ENCODE measurements at places on chromosomes 6 and 20. TPM values are rescaled to one million over a fixed set of nuclear protein-coding genes. Genes with fewer than 3 reads are reported as not detected.

DNA sequence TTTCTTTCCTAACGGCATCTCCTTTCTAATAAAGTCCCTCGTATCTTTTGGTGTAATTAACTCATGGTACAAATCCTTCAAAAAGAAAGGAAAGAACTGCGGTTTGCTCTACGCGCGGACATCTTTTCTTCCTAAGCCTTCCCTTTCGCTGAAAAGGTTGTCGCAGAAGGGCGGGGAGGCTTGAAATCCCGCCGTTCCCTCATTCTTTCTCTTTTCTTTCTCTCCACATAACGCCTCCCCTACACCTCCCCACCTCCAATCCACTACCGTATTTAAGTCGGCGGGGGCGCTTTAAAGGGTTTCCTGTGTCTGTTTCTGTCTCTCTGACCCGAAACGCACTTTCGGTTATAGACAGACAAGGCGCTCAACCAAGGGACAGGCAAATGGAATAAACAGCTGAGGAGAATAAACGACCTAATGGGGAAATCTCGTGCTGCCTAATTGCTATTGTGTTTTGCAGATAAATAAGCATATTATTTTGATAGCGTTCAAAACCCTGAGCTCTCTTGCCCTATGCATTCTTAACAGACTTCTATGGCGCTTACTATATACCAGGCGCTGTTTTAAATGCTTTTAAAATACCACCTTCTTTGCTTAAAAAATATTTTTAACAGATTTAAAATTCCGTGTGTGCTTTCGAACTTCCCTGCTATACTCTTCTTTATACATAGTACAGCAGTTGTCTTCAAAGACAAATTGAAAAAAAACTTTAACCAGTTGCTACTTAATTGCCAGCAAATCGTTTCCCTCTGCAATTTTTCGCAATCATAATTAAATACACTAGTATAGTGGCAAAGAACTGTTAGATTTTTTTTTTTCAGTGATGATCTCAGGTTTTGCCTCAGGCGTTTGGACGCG, 2.5 kb upstream of the HEY2 start:
- DNase-seq, result peak; percentile 34
- H3K4me3 ChIP-seq, result peak overlapping the region; percentile 39
- peaks cover 9% of the 10 kb centered on the region for H3K4me1 ChIP-seq
- peaks cover 6% of the 10 kb centered on the region for H3K36me3 ChIP-seq

The PKIB gene
- 6.0 TPM for total RNA-seq

The PPP1R16B gene
- total RNA-seq, result not detected

DNA sequence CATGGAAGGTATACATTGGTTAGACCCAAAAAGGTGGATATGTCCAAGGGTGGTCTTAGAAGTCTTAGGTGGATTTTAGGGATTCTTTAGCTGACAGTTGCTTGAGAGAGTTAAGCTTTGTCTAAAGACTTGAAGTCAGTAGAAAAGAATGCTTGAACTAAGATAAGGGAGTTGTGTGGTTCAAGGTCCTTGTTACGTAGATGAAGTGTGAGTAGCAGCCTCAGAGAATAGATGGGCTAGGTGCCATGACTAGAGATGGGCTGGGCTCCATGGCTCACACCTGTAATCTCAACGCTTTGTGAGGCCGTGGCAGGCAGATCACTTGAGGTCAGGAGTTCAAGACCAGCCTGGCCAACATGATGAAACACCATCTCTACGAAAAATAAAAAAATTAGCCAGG, 1.7 kb downstream of the SHLD1 start:
- H3K27ac ChIP-seq, result no peak overlapping the region
- H3K36me3 ChIP-seq, result no peaks in the 10 kb centered on the region
- no peaks in the 10 kb centered on the region for H3K27me3 ChIP-seq
- H3K4me1 ChIP-seq, result peaks cover 3% of the 10 kb centered on the region
- H3K4me3 ChIP-seq, result no peak overlapping the region

DNA sequence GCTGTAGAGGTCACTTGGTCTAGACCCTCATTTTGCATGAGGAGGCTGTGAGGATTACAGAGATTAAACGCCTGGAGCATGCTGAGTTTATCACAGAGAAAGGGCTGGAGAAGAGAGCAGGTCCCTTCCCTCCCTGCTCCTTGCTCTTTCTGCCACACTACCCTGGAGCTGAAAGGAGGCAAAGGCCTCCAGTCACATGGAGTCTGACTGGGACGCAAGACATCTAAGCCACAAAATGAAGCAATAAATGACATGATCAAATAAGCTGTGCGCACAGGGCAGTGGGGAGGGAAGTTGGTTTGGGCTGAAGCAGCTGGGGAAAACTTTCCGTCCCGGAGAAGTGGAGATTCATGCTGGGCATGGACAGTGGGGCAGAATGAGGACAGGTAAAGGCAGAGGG, 33.3 kb downstream of the ATXN1 start:
- H3K36me3 ChIP-seq, result peaks cover 1% of the 10 kb centered on the region
- no peak overlapping the region for H3K27ac ChIP-seq
- H3K4me1 ChIP-seq, result peaks cover 33% of the 10 kb centered on the region
- peak; percentile 22 for DNase-seq

The MAK gene
- not detected for total RNA-seq

The ENPP5 gene
- total RNA-seq, result not detected

GRCh38 chr6:145882121-145882531, 67.5 kb upstream of the FBXO30 start:
- H3K4me1 ChIP-seq, result no peaks in the 10 kb centered on the region
- H3K36me3 ChIP-seq, result peaks cover 14% of the 10 kb centered on the region

The GLP1R gene
- total RNA-seq, result not detected

DNA sequence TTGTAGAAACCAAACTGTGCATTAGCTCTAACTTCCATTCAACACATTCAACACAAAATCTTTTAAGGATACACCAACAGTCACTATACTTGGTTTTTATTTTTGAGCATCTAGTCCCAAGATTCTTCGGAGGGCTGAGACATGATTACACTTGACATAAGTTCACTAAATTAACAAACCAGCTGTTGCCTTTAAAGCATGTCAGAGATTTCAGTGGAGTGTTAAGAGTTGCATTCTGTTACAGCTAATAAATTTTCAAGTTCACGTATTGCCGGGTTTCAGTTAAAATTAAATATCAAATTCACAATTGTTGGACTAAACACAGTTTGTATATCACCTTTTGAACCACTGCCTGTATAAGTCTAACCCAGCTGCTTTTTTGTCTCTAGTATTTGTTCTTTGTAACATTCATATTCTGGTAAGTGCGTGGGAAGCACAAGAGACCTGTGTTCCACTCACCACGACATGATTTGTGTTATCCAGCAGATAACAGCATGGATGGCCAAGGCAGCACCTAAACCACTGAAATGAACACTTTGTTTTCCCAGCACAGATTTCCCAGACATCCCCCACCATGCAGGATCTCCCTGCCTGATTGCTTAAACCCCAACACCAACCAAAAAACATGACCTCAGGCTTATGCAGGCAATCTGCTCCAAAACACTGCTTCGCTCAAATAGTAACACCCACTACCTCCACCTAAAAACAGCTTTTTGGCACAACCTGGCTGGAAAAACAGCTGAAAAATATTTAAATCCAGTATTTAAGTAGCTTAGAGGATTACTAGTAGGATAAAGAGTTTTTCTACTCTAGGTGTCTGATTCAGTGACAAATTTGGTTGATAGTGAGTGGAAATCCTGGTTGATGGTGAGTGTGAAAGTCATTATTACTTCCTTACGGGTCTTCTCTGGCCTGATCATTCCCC, 286.5 kb upstream of the NT5E start:
- H3K4me3 ChIP-seq, result no peak overlapping the region
- H3K27me3 ChIP-seq, result no peaks in the 10 kb centered on the region
- no peak overlapping the region for H3K27ac ChIP-seq
- no peaks in the 10 kb centered on the region for H3K36me3 ChIP-seq
- H3K4me1 ChIP-seq, result no peaks in the 10 kb centered on the region

The LTA gene
- not detected for total RNA-seq

DNA sequence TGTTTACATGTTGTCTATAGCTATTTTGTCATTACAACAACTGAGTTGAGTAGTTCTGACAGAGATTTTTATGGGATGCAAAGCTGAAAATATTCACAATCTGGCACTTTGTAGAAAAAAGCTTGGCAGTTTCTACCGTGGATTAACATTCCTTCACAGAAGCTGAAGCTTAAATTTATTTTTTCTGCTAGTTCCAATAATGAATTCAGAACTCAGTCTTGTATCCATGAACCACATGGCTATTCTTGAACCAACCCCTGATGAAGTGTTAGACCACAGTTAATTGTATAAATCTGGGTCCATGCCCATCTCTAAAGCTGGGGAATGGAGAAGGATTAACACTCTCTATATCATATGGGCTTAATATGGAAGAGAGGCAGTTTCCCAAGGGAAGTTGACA, 743.8 kb upstream of the FLRT3 start:
- DNase-seq, result no peak
- H3K36me3 ChIP-seq, result no peaks in the 10 kb centered on the region
- H3K4me1 ChIP-seq, result no peaks in the 10 kb centered on the region
- H3K27ac ChIP-seq, result no peak overlapping the region

GRCh38 chr20:20799716-20800312, 87.4 kb upstream of the RALGAPA2 start:
- H3K27me3 ChIP-seq, result no peaks in the 10 kb centered on the region
- no peak overlapping the region for H3K4me3 ChIP-seq
- no peak overlapping the region for H3K27ac ChIP-seq

- peaks cover 32% of the 10 kb centered on the region for H3K4me1 ChIP-seq
- DNase-seq, result no peak
- no peak overlapping the region for H3K27ac ChIP-seq
- H3K36me3 ChIP-seq, result peaks cover 13% of the 10 kb centered on the region
- H3K27me3 ChIP-seq, result no peaks in the 10 kb centered on the region
Measured at GRCh38 chr6:87575423-87575822, 14.4 kb downstream of the RARS2 start.

DNA sequence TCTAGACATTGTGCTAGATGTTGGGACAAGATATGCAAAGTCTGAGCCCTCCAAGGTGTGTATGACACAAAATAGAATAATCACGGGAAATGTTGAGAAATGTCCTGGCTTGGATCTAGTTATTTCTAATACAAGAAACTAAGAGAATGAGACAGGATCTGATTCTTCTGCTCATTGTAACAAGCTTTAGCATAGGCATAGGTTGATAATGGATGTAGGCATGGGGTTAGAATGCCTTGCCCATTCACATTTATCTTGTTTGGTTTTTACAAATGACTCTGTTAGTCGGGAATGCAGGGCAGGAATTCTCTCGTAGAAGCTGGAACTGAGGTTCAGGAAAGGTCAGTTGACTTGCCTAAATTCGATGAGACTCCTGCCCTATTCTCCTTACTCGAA, 1.5 kb upstream of the SLC26A8 start:
- H3K36me3 ChIP-seq, result no peaks in the 10 kb centered on the region
- no peaks in the 10 kb centered on the region for H3K27me3 ChIP-seq
- DNase-seq, result no peak
- no peak overlapping the region for H3K4me3 ChIP-seq

The SEMG1 gene
- not detected for total RNA-seq

The GGTLC1 gene
- not detected for total RNA-seq

DNA sequence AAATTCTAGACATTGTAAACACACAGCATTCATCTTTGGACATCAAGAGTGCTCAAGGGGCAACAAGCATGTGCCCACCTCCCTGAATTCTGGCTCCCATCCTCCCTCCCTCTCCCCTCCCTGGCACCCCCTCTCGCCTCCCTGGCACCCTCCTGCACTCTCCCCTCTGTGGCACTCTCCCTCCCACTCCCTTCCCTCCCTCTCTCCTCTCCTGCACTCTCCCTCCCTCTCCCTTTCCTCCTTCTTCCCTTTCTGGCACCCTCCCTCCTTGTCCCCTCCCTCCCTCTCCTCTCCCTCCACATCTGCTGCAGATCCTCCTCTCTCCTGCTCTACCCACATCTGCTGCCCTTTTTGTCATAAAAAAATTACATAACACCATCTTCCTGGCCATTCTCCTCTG, 113.0 kb upstream of the SLC22A23 start:
- H3K4me3 ChIP-seq, result no peak overlapping the region
- no peaks in the 10 kb centered on the region for H3K36me3 ChIP-seq
- H3K27ac ChIP-seq, result no peak overlapping the region
- no peak for DNase-seq
- H3K27me3 ChIP-seq, result no peaks in the 10 kb centered on the region
- no peaks in the 10 kb centered on the region for H3K4me1 ChIP-seq

GRCh38 chr20:48342822-48343513, 484.8 kb downstream of the PREX1 start:
- no peak for DNase-seq
- peaks cover 9% of the 10 kb centered on the region for H3K4me1 ChIP-seq
- no peak overlapping the region for H3K27ac ChIP-seq
- no peaks in the 10 kb centered on the region for H3K36me3 ChIP-seq
- H3K27me3 ChIP-seq, result peaks cover 89% of the 10 kb centered on the region

GRCh38 chr20:53379014-53379832, 214.4 kb downstream of the ZNF217 start:
- DNase-seq, result no peak
- H3K4me1 ChIP-seq, result no peaks in the 10 kb centered on the region
- H3K27ac ChIP-seq, result no peak overlapping the region
- no peak overlapping the region for H3K4me3 ChIP-seq
- H3K36me3 ChIP-seq, result no peaks in the 10 kb centered on the region
- no peaks in the 10 kb centered on the region for H3K27me3 ChIP-seq

- H3K27me3 ChIP-seq, result no peaks in the 10 kb centered on the region
- H3K27ac ChIP-seq, result no peak overlapping the region
- no peak overlapping the region for H3K4me3 ChIP-seq
- no peak for DNase-seq
- no peaks in the 10 kb centered on the region for H3K4me1 ChIP-seq
Measured at GRCh38 chr20:17619351-17620093, 49.6 kb downstream of the DSTN start.

DNA sequence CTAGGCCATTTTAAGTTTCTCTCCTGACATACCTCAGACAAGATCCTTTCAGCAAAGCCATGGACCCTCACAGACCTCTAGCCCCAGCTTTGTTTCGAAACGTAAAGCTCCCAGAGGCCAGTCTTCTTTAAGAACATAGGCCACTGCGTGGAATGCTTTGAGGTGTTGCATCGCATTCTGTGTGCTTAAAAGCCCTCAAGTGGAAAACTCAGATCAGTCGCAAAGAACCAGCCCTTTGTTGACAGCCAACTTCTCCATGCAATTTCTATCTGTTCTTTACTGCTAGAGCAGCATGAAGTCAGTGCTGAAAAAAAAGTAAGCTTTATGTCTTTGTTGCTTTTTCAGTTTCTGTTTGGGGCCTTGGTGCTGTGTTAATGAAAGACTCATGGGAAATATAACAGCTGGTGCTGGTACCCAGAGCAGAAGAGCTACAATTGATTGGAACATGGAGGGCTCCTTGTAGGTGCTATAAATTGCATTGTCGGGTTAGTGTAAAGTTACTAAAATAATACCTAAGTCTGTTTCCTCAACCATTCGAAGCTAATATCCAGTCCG, 142.6 kb downstream of the MAP3K7 start:
- no peaks in the 10 kb centered on the region for H3K36me3 ChIP-seq
- no peak overlapping the region for H3K4me3 ChIP-seq
- no peak overlapping the region for H3K27ac ChIP-seq
- H3K4me1 ChIP-seq, result no peaks in the 10 kb centered on the region

- no peaks in the 10 kb centered on the region for H3K36me3 ChIP-seq
- no peak overlapping the region for H3K27ac ChIP-seq
- peaks cover 5% of the 10 kb centered on the region for H3K4me1 ChIP-seq
- H3K27me3 ChIP-seq, result peaks cover 23% of the 10 kb centered on the region
- H3K4me3 ChIP-seq, result no peak overlapping the region
- DNase-seq, result no peak
Measured at GRCh38 chr6:167782698-167783517, 43.8 kb upstream of the AFDN start.
